SJSA1 (cell line): ENCODE measurements at places on chromosomes 5 and 9. TPM values are rescaled to one million over a fixed set of nuclear protein-coding genes. Genes with fewer than 3 reads are reported as not detected.

GRCh38 chr5:171312129-171312974 is 3.3 kb downstream of the TLX3 start:
- peaks cover 8% of the 10 kb centered on the region for H3K4me1 ChIP-seq
- H3K27ac ChIP-seq, result no peak overlapping the region
- no peaks in the 10 kb centered on the region for H3K36me3 ChIP-seq
- no peak overlapping the region for H3K4me3 ChIP-seq

- no peak overlapping the region for H3K4me3 ChIP-seq
- no peak for DNase-seq
- no peaks in the 10 kb centered on the region for H3K27me3 ChIP-seq
- H3K36me3 ChIP-seq, result no peaks in the 10 kb centered on the region
Observed at GRCh38 chr9:137320555-137321384, 18.7 kb upstream of the NRARP start.

DNA sequence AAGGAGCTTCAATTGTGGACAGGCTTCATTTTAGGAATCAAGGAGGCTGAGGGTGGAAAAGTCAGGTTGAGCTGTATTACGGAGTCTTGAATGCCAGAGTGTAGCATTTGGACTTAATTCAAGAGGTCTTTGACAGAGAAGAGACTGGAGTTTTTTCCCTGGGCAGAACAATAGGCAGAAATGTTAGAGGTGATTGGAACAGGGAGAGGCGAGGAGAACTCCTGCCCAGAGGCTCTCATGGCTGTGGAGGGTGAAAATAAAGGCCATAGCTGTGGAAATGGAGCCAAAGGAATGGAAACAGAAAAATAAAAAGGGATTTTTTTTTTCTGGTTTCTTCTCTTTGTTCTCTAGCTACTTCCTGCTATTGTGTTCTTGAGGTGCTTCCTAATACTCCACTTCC is 3.7 kb upstream of the IFNB1 start:
- no peaks in the 10 kb centered on the region for H3K4me1 ChIP-seq
- no peaks in the 10 kb centered on the region for H3K27me3 ChIP-seq
- H3K27ac ChIP-seq, result no peak overlapping the region
- H3K4me3 ChIP-seq, result no peak overlapping the region

DNA sequence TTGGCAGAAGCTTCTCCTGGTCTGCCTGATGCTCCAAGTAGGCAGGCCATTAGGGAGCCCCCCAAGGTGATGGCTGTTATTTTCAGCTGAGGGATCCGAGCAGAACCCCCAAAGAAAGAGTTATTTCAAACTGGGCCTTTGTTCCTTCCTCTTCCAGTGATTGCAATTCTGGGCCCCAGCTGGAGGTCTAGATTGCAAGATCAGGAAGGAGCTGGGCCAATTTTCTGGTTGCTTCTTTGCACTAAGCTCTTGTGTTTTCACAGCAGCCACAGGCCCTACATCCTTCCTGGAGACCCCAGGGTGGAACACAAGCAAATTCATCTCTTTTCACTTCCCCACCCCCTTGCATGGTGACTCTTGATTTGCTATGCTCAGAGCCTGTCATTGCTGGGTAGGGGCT is 215.0 kb downstream of the SEMA6A start:
- H3K27me3 ChIP-seq, result no peaks in the 10 kb centered on the region
- no peaks in the 10 kb centered on the region for H3K4me1 ChIP-seq
- DNase-seq, result no peak
- no peaks in the 10 kb centered on the region for H3K36me3 ChIP-seq

DNA sequence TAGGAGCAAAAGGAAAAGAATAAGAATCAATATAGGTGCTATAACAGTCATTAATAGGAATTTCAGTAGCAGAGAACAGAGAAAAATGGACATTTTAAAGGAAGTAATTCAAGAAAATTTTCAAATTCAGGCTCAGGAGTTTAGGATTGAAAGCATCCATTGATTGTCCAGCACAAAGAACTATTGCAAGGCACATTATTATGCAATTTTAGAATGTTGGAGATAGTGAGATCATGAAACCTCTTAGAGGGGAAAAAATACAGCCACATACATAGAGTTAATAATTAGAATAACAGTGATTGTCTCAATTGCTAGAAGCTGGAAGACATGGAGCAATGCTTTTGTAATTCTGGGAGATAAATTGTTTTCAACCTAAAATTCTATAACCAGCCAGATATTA is 31.5 kb downstream of the CNTLN start:
- H3K36me3 ChIP-seq, result no peaks in the 10 kb centered on the region
- DNase-seq, result no peak
- H3K27ac ChIP-seq, result no peak overlapping the region
- no peak overlapping the region for H3K4me3 ChIP-seq
- no peaks in the 10 kb centered on the region for H3K4me1 ChIP-seq

DNA sequence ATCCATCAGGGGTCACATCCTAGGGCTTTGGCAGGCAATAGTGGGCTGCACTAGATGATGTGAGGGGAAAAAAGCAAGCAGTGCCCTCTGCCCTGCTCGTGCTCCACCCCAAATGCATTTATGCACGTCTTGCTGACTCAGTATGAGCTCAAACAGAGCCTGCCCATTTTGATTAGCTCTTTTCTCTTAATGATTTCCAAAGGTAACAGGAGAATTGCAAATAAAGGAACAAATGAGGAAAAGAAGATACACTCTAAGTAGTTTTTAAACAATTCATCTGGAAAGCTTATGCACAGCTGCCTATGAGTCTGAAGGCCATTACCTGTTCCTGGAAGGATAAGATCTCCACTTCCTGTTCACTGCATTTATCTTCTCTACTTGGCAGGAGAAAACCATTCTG is 364.2 kb downstream of the TMEM232 start:
- H3K27me3 ChIP-seq, result no peaks in the 10 kb centered on the region
- H3K4me1 ChIP-seq, result no peaks in the 10 kb centered on the region
- H3K4me3 ChIP-seq, result no peak overlapping the region
- no peak for DNase-seq
- H3K36me3 ChIP-seq, result no peaks in the 10 kb centered on the region

DNA sequence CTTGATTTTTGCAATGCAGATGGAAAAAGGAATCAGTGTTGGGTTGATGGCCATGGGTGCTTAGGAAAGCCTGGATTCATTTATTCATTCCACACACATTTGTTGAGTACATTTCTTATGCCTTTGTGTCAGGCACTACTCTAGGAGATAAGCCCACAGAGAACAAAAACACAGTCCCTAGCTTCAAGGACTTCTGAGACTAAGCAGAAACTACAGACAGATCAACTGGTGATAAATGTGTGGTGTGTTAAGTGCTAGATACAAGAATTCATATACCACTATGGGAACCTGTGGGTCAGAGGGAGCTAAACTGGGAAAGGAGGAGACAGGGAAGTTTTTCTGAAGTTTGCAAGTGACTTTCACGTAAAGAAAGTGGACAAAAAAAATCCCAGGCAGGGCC is 119.9 kb downstream of the CEMIP2 start:
- H3K4me3 ChIP-seq, result no peak overlapping the region
- no peak for DNase-seq
- no peaks in the 10 kb centered on the region for H3K36me3 ChIP-seq
- H3K27ac ChIP-seq, result no peak overlapping the region
- peaks cover 18% of the 10 kb centered on the region for H3K4me1 ChIP-seq
- H3K27me3 ChIP-seq, result no peaks in the 10 kb centered on the region

GRCh38 chr5:145697251-145697990 is 137.7 kb downstream of the PRELID2 start:
- no peaks in the 10 kb centered on the region for H3K27me3 ChIP-seq
- H3K27ac ChIP-seq, result no peak overlapping the region
- no peaks in the 10 kb centered on the region for H3K36me3 ChIP-seq
- no peaks in the 10 kb centered on the region for H3K4me1 ChIP-seq
- no peak overlapping the region for H3K4me3 ChIP-seq

DNA sequence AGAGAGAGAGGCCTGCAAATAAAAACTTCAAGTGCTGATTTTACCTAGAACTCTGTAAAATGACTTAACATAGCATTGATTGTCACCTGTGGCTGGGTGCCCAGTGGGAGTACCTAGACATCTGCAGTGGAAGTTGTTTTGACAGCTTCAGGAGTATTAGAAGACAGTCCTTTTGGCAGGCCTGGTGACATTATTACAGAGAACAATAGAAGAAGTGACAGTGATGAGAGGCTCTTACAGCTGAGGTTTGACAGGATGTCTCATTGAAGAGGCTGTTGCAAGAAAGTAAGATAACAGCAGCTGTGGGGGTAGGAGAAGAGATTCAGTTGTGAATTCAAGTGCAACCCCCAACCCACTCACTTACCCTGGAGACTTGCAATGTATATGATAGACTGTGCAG is 27.9 kb upstream of the MUSK start:
- DNase-seq, result no peak
- H3K4me3 ChIP-seq, result no peak overlapping the region
- no peaks in the 10 kb centered on the region for H3K4me1 ChIP-seq

GRCh38 chr9:136352682-136353081 is 10.9 kb downstream of the DNLZ start:
- no peak overlapping the region for H3K4me3 ChIP-seq
- no peaks in the 10 kb centered on the region for H3K27me3 ChIP-seq
- H3K27ac ChIP-seq, result no peak overlapping the region
- DNase-seq, result no peak
- peaks cover 83% of the 10 kb centered on the region for H3K36me3 ChIP-seq
- peaks cover 19% of the 10 kb centered on the region for H3K4me1 ChIP-seq

DNA sequence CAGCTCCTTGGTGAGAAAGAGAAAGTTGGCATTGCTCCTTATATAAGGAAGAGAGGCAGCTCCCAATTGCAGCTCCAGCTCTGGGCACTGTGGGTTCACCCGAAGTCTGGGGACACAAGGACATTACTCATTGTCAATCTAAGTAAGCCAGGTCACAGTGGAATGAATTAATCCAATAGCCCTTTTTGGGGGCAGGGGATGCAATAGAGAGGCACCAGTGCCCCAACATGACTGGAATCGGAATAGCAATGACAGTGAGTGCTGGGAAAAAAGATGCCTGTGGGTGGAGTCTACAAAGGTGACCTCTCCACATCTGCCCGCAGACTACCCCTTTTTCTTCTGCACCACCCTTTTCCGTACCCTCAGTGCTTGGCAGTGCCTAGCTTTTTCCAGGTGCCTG is 11.1 kb upstream of the NEUROG1 start:
- H3K4me1 ChIP-seq, result peaks cover 11% of the 10 kb centered on the region
- H3K4me3 ChIP-seq, result no peak overlapping the region

GRCh38 chr9:133108794-133109641 is 12.0 kb downstream of the RALGDS start:
- H3K4me1 ChIP-seq, result no peaks in the 10 kb centered on the region
- 0 out of 2 replicates have a peak, but pooled peaks cover 4% of the 10 kb centered on the region for H3K36me3 ChIP-seq
- DNase-seq, result no peak
- H3K27me3 ChIP-seq, result no peaks in the 10 kb centered on the region
- H3K4me3 ChIP-seq, result no peak overlapping the region
- H3K27ac ChIP-seq, result no peak overlapping the region

DNA sequence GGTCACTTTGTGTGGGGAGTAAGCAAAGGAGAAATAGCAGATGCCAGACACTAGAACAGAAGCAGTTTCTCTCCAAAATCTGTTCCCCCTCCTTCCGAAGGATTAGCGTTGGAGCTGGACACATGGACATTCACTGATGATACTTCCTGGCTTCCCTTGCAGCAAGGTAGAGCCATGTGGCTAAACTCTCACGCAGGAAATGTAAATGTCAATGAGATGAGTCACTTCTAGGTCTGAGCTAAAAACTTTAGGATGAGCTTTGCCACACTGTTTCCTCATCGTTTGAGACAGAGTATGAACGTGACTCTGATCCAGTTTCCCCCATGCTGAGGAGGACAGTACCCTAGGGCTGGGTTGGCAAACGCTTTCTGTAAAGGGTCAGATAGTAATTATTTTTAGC is 5.1 kb downstream of the BHMT2 start:
- H3K4me1 ChIP-seq, result 0 out of 2 replicates have a peak, but pooled peaks cover 7% of the 10 kb centered on the region
- no peaks in the 10 kb centered on the region for H3K36me3 ChIP-seq
- DNase-seq, result no peak
- no peak overlapping the region for H3K27ac ChIP-seq

- DNase-seq, result no peak
- no peaks in the 10 kb centered on the region for H3K36me3 ChIP-seq
- no peaks in the 10 kb centered on the region for H3K27me3 ChIP-seq
- no peak overlapping the region for H3K27ac ChIP-seq
- H3K4me1 ChIP-seq, result no peaks in the 10 kb centered on the region
Observed at GRCh38 chr9:28961623-28962022, 1388.3 kb upstream of the C9orf72 start.

DNA sequence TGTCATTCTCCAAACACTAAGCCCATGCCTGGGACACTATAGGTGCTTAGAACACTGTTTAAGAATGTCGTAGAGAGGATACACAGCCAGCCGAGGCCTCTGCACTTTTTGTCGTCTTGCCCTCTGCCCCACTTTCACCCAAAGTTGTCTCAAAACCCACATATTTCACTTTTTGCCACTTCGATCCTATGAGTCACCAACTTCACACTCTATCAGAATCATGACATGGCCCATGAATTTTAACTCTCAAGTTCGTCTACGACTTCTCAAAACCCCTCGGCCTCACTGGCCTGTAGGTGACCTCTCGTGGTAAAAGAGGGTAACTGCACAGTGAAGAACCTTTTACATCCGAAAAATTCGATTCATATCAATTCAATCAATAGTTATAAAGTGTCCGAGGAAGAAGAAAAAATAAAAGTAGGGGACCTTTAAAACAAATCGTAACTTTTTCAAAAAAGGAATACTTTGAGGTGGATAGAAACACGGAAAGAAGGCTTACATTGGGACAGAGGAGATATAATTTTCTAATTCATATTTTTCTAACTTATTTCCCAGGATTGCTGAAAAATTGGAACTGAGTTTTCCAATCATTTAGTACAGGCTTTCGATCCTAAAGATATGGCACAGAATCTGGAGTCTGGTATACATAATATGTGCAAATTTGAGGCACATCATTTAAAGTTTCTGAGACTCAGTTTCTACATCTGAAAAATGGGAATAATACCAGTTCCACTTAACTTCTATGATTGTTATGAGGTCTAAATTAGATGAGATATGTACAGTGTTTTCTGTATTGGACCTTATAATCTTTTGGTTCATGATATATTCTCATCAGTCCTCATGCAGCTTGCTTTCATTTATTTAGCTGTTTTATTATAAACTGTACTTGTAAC is 122.6 kb downstream of the APBA1 start:
- no peaks in the 10 kb centered on the region for H3K36me3 ChIP-seq
- no peaks in the 10 kb centered on the region for H3K27me3 ChIP-seq
- no peak overlapping the region for H3K4me3 ChIP-seq

The ADRA1B gene
- 2.8 and 4.4 TPM in 2 replicates for total RNA-seq

The GABRA6 gene
- not detected in 2 replicates for total RNA-seq

The RNF208 gene
- not detected in 2 replicates for total RNA-seq

The C9orf43 gene
- total RNA-seq, result 0.13 and 0.81 TPM in 2 replicates

The REEP2 gene
- total RNA-seq, result 0.21 TPM in 1 of 2 replicates, not detected in the other

The KIF12 gene
- total RNA-seq, result 0.13 and 0.85 TPM in 2 replicates

The KIAA1958 gene
- 0.09 and 1.1 TPM in 2 replicates for total RNA-seq

The NDUFS4 gene
- total RNA-seq, result 182 and 208 TPM in 2 replicates

The CHSY3 gene
- 0.03 and 0.24 TPM in 2 replicates for total RNA-seq

The NREP gene
- total RNA-seq, result 51.5 and 69.3 TPM in 2 replicates

The UGCG gene
- total RNA-seq, result 54.7 and 58.1 TPM in 2 replicates
